Cerebellar nuclear complex (tissue), 1 donor: ENCODE measurements at places on chromosomes 3 and 15.

GRCh38 chr3:23649448-23649847, 156.3 kb upstream of the UBE2E1 start:
- DNase-seq = no peak

- DNase-seq = no peak
These were observed 107.0 kb upstream of the UBE2E1 start for GRCh38 chr3:23698652-23699313.

GRCh38 chr3:53821631-53822121, 24.5 kb downstream of the CHDH start:
- DNase-seq = no peak

DNA sequence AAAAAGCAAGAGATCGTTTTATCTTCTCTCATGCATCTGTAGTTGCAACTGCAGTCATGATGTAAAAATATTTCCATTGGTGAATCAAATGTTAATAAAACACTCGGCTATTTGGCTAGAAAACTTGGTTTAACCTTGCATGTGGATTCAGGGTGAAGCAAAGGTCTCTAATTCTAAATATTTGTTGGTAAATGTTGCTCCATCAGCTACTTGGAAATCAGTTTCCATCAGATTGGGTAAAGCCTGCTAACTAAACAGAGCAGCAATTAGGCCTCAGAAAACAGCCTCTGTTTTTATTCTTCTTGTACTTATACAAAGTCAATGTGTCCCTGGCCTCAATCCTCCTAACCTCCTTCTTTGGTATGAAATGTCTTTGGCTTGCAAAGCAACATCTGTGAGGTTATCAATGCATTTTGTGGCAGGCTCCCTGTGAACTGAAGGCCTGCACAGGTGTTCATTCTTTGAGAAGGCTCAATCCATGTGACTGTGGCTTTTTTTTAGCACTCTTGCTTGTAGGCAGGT, 312.3 kb downstream of the WDR72 start:
- no peak for DNase-seq
